NCI-H774 (cell line): ENCODE measurements at places on chromosomes 4 and X.

DNA sequence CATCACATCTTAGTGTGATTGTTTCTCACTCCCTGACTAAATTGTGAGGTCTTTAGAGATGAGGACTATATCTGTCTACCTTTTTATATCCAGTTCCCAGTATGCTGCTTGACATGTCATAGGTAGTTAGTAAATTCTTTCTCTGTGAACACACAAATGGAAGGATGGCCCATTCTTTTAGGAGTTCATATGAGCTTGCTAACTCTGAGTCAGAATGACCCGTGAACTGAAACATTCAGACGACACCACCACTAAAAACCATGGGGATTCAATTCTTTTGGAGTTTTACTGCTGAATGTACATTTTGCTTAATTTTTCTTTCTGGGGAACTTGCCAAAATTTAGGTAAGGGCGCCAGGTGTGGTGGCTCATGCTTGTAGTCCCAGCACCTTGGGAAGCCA, 13.9 kb downstream of the OFD1 start:
- DNase-seq, result no peak

DNA sequence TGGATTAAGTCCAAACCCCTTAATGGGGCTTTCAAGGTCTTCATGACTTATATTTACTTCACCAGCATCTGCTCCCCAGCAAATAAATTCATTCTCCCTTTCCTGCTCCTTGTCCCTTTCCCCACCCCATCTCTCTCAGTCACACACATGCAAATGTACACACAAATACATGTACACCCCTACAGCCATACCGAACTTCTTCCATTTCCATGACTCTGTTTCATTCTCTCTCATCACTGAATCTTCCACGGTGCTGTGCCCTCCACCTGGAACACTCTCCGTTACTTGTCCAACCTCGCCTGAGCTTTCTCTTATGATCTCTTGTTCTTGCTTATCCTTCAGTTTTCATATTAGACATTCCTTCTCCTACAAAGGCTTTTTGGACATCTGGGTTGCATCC, 22.0 kb upstream of the RPA4 start:
- DNase-seq, result no peak

DNA sequence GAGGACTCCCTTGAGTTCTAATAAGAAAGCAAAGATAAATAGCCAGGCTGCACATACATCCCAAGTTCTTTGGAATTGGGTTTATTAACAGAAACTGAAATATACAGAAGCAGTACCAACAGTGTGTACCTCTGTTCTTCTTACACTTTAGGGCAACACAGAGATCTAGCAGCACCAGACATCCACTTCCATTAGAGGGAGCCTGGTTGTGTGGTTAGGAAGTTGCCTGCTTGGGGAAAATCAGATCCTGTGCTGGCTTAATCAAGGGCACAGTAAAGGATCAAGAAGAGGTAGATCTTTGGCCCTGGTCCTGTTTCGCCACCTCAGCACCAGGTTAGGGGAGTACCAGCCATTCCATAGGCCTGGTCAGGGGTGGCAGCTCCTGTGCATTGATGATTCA, 231.1 kb upstream of the ARHGAP24 start:
- no peak for DNase-seq

DNA sequence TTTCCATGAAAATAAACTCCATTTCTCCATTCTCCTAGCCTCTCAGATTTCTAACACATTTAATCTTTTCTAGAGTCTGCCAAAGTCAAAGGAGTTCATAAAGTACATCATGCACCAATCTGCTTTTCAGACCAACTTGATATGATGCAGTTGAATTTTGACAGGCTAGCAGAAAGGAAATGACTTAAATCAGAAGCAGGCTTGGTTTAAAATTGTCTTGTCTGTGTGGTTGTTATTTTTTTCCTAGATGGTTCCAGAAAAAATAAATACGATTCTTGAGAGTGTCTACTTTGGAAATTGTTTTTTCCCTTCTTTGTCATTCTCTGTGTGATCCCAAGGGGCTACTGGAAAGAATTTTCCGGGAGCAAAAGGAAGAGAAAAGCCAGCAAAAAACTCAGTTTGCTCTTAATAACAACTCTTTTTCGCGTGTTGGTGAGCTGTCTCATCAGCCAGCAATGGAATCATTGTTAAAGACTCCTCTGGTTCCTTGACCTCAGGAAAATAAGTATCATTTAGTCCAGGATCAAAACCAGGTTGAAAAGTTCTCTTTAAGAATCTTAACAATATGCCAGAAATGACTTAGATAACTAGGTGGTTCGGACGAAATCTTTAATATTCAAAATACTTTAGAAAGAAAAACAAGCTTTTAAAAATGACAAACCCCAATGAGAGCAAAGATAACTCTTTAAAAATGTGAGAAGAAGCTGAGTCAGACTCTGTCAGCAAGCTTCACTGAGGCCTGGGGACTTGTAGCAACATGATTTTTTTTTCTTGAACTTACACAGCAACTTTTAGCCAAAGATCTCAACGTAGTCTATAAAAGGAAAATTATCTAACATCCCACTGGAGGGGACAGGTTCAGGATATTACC, 49.7 kb upstream of the GAB1 start:
- DNase-seq, result no peak

DNA sequence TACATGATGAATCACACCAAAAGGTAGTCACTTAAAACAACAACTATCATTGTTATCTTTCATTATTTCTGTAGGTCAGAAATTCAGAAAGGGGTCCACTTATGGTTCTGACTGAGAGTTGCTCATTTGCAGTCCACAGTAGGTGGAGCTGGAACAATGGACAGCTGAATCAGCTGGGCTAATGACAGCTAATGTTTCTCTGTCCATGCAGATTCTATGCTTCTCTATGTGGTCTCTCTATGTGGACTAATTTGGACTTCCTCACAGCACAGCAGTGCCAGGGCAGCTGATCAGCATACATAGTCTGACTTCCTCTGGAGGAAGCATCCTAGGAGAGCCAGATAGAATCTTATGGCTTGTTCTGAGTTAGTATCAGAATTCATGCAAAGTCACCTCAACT, 131.7 kb upstream of the INTU start:
- no peak for DNase-seq

- DNase-seq, result no peak
Observed at GRCh38 chrX:108309144-108309543, 129.1 kb downstream of the COL4A6 start.

- no peak for DNase-seq
Observed at GRCh38 chrX:123455693-123456092, 271.6 kb downstream of the GRIA3 start.

DNA sequence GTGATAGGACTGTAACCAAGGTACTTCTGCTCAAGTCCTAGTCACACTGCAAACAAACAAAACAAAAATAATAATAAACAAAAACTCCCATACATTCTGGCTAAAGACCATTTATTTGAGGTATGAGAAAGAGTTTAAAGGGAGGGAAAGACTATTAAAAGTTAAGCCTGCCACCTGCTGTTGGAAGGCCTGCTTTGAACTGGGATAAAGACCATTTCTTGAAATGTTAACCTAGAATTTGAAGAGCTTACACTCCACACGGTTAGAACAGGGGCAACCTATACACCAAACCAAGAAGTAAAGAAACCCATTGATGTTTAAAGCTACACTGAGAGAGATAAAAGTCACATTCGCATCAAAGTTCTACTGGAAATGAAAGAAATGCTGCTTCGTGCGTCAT, 548.7 kb upstream of the DIPK2B start:
- DNase-seq, result no peak

GRCh38 chr4:184217634-184218033, at the start of gene ENPP6:
TSS of gene ENPP6 (minus strand) at chr4:184217873. CDS start at chr4:184217819, 54 bp downstream.
- no peak for DNase-seq

GRCh38 chr4:70570796-70571195, 21.3 kb upstream of the AMBN start:
- DNase-seq, result no peak

GRCh38 chrX:28584025-28584424, 3.2 kb upstream of the IL1RAPL1 start:
- DNase-seq, result no peak

GRCh38 chr4:113941836-113942235, 37.6 kb downstream of the ARSJ start:
- DNase-seq, result no peak

DNA sequence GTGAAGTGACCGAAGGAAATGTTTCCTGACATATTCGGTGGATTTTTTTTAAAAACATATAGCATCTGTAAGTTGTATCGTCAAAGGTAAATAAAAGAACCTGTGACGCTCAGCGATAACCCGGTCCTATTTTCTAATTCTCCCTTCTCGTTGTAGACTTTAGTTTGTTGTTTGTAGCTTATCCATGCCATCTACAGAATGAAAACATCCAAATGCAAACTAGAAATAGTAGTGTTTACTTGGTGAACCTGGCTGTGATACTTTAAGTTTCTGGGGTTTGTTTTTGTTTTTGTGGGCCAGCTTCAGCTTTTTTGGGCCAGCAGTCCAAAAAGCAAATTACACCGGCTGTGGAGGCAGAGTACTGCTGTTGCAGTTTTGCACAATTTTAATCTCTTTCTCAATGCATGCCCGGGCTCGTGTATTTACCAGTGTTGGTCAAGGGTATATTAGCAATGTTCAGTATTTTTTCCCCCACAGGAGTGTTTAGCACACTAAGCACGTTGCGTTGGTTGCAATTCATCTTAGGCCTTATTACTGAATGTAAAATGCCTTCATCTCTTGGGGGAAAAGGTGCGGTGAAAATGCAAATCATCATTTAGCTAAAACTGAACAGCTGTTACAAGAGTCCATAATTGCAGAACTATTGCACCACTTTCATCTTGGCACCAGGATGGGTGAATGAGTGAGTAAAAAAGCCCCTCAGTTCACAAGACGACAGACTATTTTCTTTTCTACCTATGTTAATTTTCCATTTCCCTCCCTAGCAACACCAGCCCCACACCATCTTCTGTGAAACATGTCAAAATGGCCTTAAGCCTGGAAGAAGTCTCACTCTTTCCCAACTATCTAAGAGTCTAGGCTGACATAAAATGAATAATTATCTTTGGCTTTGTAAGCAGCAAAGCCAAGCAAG, 1.7 kb upstream of the CNOT6L start:
- DNase-seq, result no peak

GRCh38 chrX:16603822-16604221, 46.1 kb upstream of the S100G start:
- no peak for DNase-seq

DNA sequence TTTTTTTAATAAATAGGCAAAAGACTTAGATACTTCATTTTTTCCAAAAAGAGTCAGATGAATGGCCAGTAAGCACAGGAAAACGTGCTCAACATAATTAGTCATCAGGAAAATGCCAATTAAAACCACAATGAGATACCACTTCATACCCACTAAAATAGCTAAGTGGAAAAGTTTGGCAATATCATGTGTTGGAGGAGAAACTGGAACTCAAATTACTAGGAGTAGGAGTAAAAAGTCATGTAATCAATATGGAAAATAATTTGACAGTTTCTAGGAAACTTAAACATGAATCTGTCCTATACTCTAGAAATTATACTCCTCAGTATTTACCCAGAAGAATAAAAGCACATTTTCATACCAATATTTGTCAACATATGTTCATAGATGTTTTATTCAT, 449.8 kb downstream of the INPP4B start:
- DNase-seq, result no peak

GRCh38 chr4:52867163-52867562, 5.0 kb downstream of the RASL11B start:
- DNase-seq, result no peak

GRCh38 chr4:175253184-175253902, 335.2 kb downstream of the ADAM29 start:
- DNase-seq, result no peak

DNA sequence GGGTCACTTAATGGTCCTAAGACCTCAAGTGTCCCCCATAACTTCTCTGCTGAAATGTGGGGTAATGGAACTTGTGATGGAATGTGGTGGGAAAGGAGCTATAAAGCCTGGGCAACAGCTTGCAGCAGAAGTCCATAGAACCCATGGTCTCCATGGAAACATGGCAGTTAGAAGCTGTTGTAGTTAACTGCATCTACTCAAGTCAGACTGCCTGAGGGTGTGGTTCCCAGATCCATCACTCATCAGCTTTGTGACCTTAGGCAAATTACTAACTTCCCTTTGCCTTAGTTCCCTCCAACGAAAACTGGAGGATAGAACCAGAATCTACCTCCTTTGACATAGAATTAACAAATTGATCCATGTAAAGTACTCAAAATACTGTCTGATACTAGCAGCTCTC, 113.0 kb downstream of the SPATA18 start:
- DNase-seq, result no peak

GRCh38 chr4:3802571-3803474, 36.6 kb downstream of the ADRA2C start:
- no peak for DNase-seq

GRCh38 chr4:110149089-110149488, 49.3 kb downstream of the ELOVL6 start:
- DNase-seq, result no peak

DNA sequence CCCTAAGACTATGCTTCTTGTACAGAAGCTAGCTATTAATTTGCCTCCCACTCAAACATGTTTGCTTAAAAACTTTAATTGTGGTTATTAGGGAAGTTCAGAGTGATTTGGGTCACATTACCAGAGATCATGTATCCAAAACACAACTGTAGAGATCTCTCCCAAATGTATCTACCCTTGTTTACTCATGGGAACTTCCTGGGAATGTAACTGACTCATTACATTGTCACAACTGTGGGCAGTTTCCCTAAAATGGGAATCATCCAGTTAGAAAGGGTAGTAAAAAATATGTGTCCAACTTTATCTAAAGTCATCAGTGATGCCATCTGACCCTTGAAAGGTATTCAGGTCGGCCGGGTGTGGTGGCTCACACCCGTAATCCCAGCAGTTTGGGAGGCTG, 40.3 kb upstream of the GLRA3 start:
- no peak for DNase-seq

DNA sequence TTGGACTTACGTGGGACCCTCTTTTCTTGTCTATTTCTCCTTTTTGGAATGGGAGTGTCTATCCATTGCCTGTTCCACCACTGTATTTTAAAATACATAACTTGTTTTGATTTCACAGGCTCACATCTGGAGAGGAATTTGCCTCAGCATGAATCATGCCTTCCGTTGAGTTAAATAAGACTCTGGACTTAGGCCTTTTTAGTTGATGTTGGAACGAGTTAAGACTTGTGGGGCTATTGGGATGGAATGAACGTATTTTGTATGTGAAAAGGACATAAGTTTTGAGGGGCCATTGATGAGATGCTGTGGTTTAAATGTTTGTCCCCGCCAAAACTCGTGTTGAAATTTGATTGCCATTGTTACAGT, 66.2 kb downstream of the BEX3 start:
- no peak for DNase-seq

- DNase-seq, result no peak
Observed at GRCh38 chrX:118182681-118183080, 66.1 kb upstream of the KLHL13 start.

GRCh38 chr4:38283724-38284123, 323.5 kb downstream of the PTTG2 start:
- DNase-seq, result no peak

DNA sequence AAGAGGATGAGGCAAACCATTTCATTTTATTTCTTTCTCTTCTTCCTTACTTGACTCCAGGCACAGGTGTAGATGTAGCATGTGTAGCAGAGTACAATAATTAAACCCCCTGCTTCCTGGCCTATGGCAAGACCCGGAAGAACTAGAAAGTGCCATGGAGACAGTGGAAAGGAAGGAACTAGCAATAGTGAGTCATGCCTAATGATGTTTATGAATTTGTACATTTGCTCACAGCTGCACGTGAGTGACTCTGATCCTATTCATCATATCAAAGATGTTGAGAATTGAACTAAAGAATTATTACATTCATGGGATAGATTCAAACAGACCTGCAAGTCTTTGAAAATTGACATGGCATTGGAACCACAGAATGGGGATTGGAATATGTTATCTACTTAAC, 2233.9 kb upstream of the TENM3 start:
- DNase-seq, result no peak
